Retinal pigment epithelial cell (primary cell): ENCODE measurements at places on chromosomes 12 and 14.
A peak's percentile ranks its signal among the peaks of the same experiment; 100 is the strongest.

- no peak for DNase-seq
These were observed 14.2 kb downstream of the NOXRED1 start for GRCh38 chr14:77409131-77409533.

- peak; percentile 17 for DNase-seq
These were observed 102.2 kb upstream of the CPNE8 start for GRCh38 chr12:39007619-39008018.

DNA sequence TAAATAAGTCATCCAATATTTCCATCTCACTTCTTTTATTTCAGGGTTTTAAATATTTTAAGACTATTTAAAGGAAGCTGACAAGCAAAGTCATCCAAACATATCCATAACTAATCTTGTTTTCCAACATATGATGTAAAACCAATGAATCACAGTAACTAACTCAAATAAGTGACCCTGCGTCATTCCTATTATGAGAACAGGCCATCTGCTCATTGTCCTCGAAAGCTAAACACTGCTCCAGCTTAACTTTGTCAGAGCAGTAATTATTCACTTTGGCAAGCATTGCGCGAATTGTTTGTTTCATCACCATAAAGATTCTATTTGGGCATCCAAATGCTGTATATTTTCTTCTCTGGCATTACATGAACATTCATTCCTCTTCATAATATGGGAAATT lies 99.1 kb downstream of the CAPZA3 start:
- no peak for DNase-seq

DNA sequence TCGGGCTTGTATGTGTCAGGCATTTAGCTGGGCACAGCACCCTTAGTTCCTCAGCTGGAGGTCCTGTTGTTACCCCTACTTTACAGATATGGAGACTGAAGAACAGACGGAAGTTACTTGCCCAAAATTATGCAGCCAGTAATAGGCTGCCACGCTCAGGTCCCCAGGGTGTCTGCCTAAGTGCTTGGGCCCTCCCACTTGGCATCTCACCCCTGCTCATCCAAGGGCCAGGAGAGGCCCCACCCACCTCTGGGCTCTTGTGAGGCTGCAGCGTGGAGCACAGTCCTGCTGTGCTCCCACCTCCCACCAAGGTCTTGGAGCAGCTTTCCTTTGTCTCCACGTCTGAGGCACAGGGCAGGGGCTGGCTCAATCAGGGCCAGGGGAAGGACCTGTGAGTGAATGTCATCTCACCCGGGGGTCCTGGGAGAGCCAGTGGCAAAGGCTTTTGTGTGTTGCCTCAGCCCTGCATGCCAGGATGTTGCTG lies 64.6 kb downstream of the BEGAIN start:
- DNase-seq, result no peak

DNA sequence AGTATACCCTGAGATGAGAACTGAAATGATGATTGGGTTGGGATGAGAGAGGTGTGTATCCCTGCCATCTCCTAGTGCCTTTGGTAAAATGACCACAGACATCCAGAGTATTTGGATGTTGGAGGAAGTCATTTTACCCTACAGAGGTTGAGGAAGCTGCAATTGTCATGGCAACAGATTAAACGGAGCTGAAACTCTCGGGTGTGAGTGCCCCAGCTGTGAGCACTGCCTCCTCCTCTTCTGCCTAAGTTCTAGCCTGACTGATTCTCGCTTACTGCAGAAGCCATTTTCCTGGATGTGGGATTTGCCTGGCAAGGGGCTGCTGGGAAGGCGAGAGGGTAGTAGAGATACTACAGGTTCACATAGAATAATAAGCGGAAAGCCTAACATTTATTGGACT lies 10.3 kb upstream of the PPP4R4 start:
- DNase-seq, result no peak

GRCh38 chr12:29309320-29309902 lies 71.6 kb downstream of the ERGIC2 start:
- no peak for DNase-seq

- no peak for DNase-seq
These were observed 44.9 kb downstream of the PLEKHG3 start for GRCh38 chr14:64748995-64749714.
